ENCODE measurements at places on chromosomes 5 and 9.
A peak's percentile ranks its signal among the peaks of the same experiment; 100 is the strongest.

DNA sequence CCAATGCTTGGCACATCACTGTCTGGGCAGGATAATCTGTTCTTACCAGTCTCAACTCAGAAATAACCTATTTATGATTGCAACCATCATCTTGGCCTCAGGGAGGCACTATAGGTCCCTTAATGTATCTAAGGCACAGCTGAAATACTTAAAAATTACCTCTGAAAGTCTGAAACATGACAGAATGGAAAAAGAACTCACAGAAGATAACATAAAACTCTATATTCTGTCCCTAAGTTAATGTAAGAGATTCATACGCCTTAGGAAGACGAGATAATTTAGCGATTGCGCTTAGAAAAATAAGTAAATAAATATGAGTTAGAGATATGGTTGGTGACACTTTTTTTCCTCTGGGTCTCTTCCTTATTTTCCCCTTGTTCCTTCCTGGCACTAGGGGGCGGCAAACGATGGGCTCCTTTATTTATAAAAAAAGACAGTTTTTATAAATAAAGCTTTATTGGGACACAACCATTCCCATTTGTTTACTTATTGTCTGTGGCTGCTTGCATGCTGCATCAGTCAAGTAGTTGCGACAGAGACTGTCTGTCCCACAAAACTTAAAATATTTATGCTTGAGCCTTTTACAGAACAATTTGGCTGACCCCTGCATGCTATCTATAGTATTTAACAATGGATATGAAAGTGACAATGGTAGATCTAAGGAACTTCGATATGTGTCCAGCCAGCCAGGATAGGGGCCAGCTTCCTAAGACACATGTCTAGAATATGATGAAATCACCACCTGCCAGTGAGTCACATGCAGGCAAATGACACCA is 79.6 kb downstream of the PDE4D start:
- no peak for DNase-seq

- DNase-seq = no peak
Observed at GRCh38 chr5:139862313-139862712, 66.7 kb downstream of the PSD2 start.

GRCh38 chr5:172688349-172689217 is 47.5 kb downstream of the NEURL1B start:
- no peak for DNase-seq

GRCh38 chr5:156934450-156935211 is 28.4 kb downstream of the TIMD4 start:
- DNase-seq = peak; percentile 46

DNA sequence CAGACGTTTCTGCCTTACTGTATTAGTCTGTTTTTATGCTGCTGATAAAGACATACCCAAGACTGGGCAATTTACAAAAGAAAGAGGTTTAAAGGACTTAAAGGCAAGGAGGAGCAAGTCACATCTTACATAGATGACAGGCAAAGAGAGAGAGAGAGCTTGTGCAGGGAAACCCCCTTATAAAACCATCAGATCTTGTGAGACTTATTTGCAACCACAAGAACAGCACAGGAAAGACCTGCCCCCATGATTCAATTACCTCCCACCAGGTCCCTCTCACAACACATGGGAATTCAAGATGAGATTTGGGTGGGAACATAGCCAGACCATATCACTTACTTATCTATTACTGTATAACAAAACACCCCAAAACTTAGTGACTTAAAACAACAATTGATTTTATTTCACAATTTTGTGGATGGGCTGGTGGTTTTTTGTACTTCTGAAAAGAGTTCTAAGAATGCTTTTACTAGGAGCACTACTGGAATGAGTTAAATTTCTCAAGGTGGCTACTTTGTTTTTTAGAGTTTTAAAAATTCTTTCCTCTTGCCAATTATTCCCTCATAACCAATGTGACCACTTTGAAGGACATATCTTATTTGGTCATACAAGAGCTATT is 10.3 kb downstream of the RUSC2 start:
- no peak for DNase-seq

GRCh38 chr5:1137567-1138444 is 25.9 kb upstream of the SLC12A7 start:
- DNase-seq = no peak

GRCh38 chr9:101495810-101496209 is 37.8 kb upstream of the RNF20 start:
- no peak for DNase-seq

DNA sequence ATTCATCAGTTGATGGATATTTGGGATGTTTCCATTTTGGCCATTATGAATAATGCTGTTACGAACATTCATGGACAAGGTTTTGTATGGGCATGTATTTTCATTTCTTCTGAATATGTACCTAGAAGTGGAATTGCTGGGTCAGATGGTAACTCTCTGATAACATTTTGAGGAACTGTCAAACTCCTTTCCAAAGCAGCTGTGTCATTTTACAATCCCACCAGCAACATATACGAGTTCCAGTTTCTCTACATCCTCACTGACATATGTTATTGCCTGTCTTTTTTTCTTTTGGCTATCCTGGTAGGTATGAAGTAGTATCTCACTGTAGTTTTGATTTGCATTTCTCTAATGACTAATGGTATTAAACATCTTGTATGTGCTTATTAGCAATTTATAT is 86.7 kb downstream of the PRKACG start:
- DNase-seq = no peak

- no peak for DNase-seq
Observed at GRCh38 chr5:172086194-172086975, 79.9 kb upstream of the FBXW11 start.

DNA sequence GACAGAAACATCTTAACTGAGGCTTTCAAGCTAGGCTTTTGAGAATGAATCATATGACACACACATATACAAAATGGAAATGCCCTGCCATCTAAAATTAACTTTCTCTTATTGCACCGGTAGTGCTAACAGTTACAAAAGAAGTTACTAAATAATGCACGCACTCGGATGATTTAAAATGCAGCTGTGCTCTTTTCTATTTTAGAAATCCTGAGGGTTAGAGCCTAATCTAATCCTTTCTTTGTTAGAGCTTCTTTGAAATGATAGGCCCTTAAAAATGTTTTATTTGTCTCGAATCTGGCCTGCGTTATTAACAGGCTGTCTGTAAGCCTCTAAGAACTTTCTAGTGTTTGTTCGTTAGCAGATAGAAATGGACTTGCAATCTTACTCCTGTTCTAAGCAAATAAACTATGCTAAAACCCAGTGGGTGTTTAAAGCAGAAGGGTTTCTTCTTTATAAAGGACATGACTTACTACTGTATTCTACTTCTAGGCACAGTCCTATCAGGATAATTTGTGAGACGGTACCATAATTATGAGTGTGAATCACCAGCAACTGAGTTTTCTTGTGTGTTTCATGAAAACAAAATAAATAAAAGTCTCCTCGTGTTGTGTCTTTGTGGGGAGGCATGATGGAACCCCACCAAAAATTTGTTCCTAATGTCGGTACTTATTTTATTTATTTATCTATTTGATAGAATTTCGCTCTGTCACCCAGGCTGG is 69.2 kb upstream of the MYO10 start:
- no peak for DNase-seq

GRCh38 chr9:101859620-101860019 is 121.2 kb upstream of the GRIN3A start:
- no peak for DNase-seq

DNA sequence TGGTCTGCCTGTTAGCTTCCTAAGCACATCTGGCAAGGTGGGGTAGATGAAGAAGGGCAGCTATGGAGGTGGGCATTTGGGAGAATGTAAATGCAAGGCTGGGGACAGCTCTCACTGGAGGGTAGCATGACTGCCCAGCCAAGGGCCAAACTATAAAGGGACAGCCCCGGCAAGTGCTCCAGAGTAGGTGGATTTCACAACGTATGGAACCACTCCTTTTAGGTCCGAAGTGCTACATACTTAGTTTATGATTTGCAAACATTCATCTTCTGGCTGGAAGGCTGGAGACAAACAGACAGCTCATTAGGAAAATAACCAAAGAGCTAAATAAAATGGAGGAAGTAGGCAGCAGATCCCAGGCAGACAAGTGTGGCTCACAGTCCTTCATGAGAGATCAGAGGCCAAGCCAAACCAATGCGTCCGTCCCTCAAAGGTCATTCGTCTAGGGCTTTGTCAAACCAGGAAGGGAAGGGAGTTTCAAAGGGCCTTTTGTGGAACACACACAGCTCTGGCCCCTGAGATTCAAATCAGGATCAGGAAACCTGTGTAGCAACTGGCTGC is 42.5 kb upstream of the GLRX start:
- no peak for DNase-seq

- DNase-seq = no peak
Observed at GRCh38 chr9:91776409-91777291, 173.4 kb downstream of the ROR2 start.

- peak; percentile 22 for DNase-seq
Observed at GRCh38 chr5:96822686-96823459, 15.1 kb upstream of the ERAP1 start.

- no peak for DNase-seq
Observed at GRCh38 chr5:36870399-36871040, 6.0 kb upstream of the NIPBL start.

DNA sequence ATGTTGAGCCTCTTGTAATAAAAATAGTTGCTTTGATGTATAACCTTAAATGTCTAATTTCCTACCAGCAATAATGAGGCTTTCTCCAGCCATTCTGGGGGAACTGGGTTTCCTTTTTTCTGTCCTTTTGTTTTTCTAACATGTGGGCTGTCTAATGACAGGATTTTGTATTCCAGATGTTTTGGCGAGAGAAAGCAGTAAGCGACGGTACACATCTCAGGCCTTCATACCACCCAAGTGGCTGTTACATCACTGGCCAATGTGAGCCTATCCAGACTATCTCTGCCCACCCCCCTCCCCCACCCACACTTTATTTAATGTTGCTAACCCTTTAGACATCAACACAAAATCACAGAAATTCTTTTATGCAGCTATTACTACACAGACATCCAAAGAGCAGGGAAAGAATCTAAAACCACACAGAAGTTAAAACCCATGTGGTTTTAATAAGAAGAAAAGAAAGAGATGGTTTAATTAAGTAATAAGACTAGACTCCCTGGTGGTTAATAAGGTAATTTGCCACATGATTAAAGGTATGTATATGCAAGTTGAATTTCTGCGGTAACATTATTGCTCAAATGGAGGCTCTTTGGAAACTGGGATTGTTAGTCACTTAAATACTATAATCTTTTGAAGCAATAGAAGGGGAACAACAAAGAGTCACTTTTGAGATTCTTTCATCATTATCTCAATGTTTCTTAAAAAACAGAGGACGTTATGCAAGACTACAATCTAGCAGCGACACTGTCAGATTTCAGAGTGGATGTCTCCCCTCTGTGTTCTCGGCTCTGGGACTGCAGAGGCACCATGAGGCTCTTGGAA is 365.1 kb downstream of the ENC1 start:
- no peak for DNase-seq

- DNase-seq = no peak
Observed at GRCh38 chr5:159206818-159207217, 2.5 kb downstream of the RNF145 start.

DNA sequence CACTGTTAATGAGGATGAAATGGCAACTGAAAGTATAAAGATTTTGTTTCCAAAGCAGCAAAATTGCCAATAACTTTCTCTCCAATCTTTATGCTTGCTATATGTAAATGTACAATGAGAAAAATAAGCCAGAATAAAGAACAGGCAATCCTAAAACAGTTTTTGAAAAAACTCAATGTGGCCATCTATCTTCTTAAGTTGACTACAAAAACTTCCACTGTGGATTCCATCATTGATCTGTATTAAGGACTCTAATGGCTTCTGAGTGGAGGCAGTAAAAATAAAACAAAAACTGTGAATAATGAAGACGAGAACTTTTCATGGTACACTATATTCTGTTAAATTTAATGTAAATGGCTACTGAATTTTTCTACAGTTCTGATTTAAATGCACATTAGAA is 382.9 kb downstream of the TMEM232 start:
- no peak for DNase-seq

DNA sequence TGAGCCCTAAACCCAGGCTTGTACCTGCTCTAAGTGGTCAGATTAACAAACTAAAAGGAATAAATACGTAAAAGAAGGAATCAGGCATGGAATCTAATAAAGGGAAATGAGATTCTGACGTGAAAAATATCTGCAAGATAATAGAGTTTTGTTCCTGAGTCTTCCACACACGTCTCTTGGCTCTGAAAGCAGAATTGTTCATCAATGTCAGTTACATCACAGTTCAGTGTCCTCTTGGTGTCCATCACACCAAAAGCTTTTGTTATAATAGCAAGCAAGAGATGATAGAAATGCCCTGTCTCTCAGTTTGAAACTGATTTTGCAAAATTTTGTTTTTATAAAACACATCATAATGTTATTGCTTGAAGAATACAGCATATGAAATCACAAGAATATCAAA is 34.7 kb upstream of the NMUR2 start:
- no peak for DNase-seq

- no peak for DNase-seq
Observed at GRCh38 chr9:127897193-127897692, 2.2 kb downstream of the ST6GALNAC6 start.

- no peak for DNase-seq
Observed at GRCh38 chr9:2403701-2404100, 217.9 kb upstream of the VLDLR start.

- no peak for DNase-seq
Observed at GRCh38 chr5:137280656-137281055, 218.5 kb downstream of the SPOCK1 start.

GRCh38 chr5:67879620-67880510 is 335.7 kb upstream of the PIK3R1 start:
- DNase-seq = no peak

GRCh38 chr5:26662806-26663360 is 375.5 kb downstream of the CDH9 start:
- no peak for DNase-seq

- DNase-seq = no peak
Observed at GRCh38 chr9:3960661-3961144, 339.2 kb downstream of the GLIS3 start.

DNA sequence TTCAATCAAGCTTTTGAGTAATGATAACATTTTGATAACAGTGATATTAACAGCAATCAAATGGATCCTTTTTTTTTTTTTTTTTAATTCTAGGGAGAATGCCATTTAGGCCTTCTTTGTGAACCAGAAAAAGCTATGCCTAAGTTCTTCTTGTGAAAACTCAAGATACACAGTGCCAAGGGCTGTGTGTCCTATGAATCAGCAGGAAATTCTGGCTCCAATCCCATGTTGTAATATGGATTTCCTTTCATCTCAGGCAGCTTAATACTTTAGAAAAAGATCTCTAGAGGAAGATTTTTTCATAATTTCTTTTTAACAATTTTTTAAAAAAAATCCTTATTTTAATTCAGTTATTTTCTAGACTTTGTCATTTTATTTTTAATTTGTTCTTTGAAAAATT is 96.1 kb downstream of the NUDT12 start:
- no peak for DNase-seq

GRCh38 chr5:139481122-139481533 is 1.4 kb downstream of the STING1 start:
- no peak for DNase-seq

DNA sequence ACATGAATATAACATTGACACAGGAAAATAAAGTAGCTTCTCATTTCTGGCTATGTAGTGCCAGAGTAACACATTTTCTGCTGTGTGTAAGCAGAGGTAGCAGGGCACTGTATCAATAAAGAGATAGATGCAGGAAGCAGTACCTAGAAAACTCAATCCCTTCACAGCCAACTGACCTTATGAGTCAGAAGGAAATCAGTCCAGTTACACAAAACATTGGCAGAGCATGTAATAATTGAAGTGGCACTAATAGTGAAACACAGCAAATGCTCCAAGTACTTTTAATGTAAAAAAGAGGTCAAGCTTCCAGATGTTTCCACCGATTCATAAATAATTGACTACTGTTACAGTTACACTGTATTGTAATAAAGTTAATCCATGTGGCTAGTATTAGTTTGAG is 706.6 kb downstream of the EFNA5 start:
- DNase-seq = no peak
